ENCODE measurements at places on chromosomes 1 and 21.

DNA sequence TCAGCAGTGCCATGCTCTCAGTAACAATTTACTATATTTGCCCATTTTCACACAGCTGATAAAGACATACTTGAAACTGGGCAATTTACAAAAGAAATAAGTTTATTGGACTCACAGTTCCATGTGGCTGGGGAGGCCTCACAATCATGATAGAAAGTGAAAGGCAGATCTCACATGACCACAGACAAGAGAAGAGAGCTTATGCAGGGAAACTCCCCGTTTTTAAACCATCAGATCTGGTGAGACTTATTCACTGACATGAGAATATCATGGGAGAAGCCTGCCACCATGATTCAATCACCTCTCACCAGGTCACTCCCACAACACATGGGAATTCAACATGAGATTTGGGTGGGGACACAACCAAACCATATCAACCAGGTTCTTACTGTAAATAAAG is 112.1 kb upstream of the C1orf87 start:
- no peak for DNase-seq

DNA sequence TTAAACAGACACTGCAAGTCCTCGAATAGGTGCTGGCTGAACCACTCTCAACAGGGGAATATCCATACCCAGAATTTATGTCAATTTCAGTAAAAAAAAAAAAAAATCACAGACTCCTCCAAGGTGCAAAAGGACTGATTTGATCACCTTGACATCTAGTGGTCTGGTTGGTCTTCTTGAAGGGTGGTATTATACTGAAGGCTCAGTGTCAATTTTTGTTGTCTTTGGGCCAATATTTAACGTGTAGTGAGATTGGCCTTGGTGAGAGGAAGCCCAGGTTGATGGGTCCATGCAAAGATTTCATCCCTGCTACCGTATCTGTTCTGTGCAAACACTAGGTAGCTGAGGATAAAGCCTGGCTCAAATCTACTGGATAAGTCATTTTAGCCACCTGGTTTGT is 4.0 kb upstream of the GBP5 start:
- DNase-seq, result no peak

DNA sequence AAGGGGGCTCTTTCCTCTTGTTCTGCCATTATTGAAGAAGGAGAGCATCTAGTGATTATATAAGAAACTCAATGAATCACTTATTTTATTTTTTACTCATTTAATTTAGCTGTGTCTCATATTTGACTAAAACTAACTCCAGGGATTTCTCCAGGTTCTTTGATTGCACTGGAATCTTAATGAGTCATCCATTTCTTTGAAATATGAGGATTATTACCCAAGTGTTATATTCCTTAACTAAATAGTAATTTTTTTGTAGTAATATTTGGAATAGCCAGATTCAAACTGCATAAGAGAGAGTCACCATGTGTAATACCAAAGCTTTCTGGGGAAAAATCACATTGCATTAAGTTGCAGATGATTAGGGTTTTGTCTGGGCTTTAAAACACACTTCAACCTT is 59.5 kb downstream of the NTMT2 start:
- no peak for DNase-seq

DNA sequence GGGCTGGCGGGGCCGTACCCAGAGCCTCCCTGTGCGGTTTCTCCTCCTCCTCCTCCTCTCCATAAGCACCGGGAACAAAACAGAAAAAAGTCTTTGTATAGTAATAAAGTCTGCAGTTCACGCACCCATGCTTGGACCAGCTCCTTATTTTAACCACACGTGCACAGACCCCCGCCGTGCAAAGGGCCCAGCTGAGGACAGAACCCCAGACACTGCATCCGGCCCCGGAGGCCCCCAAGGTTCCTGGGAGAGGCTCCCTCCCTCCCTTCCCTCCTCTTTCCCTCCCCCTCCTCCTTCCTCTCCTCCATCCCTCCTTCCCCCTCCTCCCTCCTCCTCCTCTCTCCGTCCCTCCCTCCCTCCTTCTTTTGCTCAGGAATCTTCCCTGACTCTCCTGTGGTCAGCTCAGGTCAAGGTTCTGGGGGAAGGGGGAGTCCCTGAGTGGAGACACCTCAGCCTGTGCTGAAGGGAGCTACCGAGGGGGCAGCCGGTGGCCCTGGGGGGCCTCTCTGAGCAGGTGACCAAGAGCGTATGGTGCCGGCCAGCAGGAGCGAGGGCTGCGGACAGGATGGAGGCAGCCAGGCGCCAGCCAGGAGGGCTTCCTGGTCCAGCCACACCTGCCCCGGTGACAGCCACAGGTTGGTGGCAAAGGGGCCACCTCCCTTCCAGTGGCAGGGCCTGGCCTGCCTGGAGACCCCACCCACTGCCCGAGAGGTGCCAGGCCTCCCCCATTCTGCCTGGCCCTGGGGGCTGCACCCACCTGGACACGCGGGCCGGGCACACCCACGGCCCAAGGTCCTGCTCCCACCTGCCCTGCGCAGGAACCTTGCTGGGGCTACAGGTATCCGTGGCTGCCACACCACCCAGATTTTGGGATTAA is 3.2 kb upstream of the TTLL10 start:
- peak; percentile 37 for DNase-seq

- peak; percentile 51 for DNase-seq
Measured at GRCh38 chr1:110067893-110068645, 2.4 kb downstream of the ALX3 start.

All from GM20000 (cell line).